ENCODE measurements at places on chromosomes 7 and 10.
A peak's percentile ranks its signal among the peaks of the same experiment; 100 is the strongest.

GRCh38 chr10:65827359-65827758 is 1098.5 kb upstream of the LRRTM3 start:
- DNase-seq: no peak

GRCh38 chr7:76515999-76516443 is 5.7 kb downstream of the UPK3B start:
- DNase-seq: no peak

- DNase-seq: no peak
Measured at GRCh38 chr7:52100-52499, 140.3 kb upstream of the FAM20C start.

DNA sequence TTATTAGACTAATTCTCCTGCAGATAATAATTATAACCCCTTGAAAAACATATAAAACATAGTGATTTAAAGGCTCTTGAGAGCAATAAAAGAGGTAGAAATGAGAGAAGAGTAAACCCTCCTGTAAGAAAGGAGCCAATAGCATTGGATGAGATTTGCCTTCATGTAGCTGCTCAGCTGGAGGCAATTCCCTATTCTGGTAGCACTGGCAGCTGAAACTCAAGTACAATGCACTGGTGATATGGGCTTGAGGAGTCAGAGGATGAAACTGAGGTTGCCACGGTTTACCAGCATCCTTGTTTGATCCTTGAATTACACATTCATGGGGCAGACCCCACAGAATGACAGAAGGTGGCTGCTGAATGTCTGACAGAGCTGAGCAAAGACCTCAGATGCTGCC is 76.4 kb downstream of the CTTNBP2 start:
- no peak for DNase-seq

DNA sequence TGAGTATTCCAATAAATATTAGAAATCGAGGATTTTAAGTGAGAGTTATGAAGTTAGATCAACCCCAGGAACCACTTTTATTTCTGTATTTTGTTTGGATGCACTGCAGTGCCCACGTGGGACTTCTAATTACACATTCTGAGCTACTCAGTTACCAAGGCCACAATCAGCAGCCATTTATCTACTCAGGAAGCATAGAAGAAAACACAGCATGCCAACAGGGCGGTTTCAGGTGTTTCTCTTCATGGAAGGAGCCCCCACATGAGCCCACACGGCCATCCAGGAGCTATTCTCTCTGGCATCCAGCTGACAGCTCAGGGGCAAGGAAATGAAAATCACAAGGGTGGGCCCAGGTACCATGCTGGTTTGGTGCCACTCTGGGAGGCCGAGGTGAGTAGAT is 266.5 kb upstream of the MKLN1 start:
- DNase-seq: no peak

- DNase-seq: no peak
Measured at GRCh38 chr7:93043385-93043985, 74.3 kb downstream of the SAMD9 start.

DNA sequence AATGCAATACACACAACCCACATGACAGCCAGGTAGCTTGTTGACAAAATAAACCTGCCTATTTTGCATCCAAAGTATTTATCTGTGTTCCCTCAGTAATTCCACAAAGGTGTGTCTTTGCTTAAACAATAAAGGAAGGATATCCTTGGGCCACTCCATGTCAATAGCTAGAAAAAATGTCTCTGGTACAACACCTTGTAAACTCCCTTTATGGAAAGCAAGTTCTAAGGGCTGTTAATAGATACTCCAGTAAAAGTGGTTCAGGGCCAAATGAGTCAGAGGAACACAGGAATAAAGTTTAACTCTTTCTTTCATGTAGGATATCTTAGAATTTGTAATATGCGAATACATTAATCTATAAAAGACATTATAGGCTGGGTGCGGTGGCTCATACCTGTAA is 96.9 kb upstream of the LRRTM3 start:
- DNase-seq: no peak

DNA sequence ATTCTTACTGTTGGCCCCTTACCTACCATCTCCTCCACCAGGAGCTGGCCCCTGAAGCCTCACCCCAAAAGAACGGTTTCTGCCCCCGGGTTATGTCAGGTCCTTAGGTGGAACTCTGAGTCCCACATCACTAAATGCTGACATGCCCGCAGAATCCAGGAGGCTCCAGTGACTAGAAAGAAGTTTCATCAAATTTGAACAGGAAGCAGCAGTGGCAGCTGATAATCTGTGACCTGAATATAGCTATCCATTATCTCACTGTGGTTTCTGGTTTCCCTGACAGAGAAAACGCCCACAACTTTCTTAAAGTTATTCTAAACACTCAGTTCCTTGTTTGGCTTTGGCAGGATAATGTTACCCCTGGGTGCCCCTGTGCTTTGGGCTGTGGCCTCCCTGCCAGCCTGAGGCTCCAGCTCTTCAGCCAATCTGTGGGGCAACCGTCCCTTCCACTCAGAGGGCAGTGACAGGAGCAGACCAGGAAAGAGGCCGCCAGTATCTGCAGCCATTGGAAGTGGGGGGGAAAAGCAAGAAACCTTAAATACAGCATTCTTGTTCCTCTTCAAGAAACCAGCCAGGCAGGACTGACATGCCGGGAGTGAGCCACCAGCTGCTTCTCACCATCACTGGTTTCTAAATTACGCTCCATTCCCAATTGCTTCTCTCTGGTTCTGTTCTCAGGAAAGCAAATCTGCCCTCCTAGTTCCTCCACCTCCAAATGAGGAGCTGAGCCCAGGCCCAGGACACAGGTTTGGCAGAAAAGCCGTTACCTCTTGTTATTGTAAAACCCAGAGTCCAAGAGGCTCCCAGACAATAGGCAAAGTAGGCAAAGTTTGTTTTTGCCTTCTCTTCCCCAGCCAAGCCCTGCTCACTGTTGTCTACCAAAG is 41.2 kb upstream of the VCL start:
- DNase-seq: no peak

GRCh38 chr10:3185386-3185785 is 12.8 kb upstream of the PITRM1 start:
- no peak for DNase-seq

DNA sequence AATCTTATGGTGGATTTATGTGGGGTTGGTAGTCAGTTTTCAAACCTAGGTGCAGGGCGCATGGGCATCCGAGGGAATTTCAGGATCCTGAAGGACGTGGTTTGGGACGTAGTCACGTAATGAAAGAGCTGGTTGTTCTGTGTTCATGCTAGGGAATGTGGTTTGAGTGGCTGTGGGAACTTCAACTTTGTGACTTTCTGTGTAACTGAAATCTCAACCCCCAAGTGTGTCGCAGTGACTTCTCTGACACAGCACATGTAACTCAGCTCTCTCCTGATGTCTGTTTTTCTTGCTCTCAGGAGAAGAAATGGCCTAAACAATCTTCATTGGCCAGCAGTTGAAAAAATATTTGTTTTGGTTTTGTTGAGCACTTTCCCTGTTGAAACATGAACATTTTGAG is 199.0 kb downstream of the PTEN start:
- no peak for DNase-seq

GRCh38 chr10:5614155-5614721 is 52.2 kb downstream of the ASB13 start:
- DNase-seq: no peak

GRCh38 chr7:36884351-36884750 is 160.1 kb upstream of the AOAH start:
- DNase-seq: no peak

DNA sequence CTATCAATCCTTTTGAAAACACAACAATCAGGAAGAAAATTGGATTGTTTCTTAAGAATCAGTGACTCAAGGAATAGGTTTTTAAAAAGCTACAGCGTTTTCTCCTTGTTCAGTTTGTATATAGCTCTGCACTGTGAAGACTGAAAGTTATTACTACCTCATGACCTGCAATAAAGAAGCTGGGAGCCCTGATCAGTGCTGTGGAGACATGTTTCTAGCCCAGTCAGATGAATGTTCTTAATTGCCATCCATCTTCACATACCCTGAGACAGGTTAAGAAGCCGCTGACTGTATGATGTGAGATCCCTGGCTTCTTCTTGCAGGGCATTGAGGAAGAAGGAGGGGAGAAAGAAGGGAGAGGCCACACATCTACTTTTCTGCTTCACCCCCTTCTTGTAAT is 58.0 kb upstream of the VWC2 start:
- DNase-seq: no peak

GRCh38 chr7:156236936-156237599 is 403.5 kb upstream of the RNF32 start:
- no peak for DNase-seq

DNA sequence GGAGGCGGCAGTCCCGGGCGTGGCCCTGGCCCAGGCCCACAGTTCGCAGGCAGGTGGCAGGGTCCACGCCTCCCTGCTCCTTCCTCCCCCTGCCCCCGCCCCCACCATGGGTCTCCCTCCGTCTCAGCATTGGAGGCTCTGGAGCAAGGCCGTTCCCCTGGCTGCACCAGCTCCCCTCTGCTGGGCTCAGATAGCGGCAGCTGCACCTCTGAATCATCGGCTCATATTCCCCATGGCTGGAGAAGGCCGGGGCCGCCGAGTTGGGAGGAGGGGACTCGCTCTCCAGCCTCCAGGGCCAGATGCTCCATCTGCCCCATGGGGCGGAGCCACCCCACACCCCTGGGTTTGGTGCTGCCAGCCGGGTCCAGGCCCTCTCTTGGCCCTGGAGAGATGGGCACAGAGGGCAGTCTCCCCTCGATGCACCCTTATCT is 145.0 kb downstream of the ELFN1 start:
- DNase-seq: no peak

DNA sequence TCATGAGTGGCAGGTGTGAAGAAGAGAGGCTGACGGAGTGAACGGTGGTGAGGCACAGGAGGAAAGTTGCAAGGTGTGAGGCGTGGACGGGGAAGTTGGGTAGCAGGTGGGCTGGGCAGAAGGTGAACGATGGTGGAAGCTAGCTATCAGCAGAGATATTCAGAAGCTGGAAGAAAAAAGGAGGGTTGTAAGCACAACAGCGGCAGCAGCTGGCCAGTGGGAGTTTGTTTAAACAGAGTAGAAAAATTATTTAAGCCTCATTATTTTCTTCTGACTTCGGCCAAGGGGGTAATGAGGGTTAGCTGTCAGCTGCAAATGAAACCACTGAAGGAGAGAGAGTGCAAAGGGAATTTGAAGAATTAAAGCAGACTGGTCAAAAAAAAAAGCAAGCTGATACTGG is 62.1 kb upstream of the PRKAR2B start:
- no peak for DNase-seq

DNA sequence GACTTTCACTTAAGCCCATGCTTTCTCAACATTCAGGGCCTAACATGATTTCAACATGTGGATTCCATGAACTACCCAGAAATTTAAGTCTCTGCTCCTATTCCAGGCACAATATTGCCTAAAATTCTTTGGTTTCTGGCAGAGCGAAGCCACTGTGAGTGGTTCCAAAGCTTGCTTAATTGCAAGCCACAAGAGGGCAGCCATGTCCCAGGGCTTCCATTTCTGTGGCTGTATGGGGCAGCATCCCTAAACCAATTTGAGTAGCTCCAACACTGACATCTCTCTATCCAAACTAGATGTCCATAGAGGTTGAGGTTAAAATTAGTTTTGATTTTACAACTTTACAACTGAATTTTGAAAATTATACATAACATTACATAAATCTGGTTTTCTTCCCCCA is 56.3 kb upstream of the MDFIC start:
- DNase-seq: peak; percentile 54

DNA sequence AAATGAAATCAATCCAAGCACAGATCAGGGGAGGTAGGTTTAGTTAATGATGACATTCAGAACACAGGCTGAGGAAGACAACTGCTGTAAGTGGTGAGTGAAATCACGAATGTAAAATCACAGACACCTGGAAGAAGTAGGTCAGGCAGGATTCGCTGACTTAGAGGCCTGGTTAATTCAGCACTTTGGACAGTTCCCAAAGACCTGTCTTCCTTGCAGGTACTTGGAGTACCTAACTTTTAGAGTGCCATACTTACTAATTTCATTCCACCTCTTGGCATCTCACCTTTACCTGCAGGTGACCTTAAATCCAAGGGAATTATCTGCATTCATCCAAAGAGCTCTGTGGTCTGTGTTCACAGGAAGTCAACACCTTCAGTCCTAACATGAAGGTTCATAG is 822.3 kb downstream of the PHTF2 start:
- no peak for DNase-seq

DNA sequence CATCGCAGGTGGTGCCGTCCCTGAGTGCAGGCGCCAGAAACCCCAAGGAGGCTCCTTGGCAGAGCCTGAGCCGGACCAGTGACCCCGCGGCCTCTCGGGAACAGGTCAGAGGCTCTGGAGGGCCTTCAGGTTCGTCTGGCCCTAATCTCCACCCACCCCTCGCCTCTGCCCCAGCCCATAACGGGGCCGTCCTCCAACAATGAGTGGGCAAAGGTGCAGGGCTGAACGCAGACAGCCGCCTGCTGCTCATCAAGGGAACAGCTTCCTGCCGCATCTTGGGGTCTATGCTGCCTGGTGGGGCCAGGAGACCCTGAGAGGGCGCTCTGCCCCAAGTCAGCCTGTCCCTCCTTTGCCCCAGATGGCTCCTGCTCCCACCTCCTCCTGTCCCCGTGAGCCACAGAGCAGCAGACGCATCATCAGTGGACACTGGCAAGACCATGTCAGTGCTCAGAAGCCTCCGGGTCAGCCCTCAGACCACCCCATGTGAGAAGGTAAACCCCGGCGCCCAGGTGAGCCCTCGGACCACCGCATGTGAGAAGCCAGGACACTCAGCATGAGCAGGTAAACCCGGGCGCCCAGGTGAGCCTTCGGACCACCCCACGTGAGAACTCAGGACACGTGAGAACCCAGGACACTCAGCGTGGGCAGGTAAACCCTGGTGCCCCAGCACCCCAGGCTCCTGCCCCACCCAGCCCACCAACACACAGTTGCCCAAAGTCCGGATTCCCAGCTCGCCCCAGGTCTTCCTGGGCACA is 142.0 kb downstream of the PTPRN2 start:
- DNase-seq: no peak

DNA sequence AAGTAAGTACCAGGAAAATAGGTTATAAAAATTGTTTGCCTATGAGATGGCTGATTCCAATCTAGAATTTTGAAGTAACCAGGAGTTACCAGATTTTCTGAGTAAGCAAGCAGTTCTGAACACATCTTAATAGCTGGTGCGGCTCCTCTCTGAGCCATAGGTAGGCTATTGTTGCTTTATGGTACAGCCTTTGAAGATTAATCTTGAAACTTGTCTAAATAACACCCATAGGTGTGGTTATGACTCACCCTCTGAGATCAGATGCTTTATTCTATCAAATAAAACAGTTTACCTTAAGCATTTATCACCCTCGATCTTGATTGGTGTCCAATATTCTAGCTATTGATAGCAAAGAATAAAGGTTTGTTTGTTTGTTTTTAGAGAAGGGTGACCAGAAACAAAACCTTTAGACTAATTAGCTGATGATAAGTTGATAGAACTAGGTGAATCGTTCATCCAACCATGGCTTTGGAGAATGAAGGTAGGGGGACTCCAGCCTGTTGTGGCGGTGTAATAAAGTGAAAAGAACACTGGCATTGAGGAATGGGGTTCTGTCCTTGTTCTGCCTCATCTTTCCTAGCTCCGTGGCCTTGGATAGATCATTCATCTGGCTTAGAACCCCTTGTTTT is 72.2 kb downstream of the VTI1A start:
- DNase-seq: no peak

- no peak for DNase-seq
Measured at GRCh38 chr10:58282615-58283014, 13.7 kb downstream of the CISD1 start.

Data from stimulated activated CD4-positive, alpha-beta T cell treated with anti-CD3 and anti-CD28 coated beads, Interleukin-2, amount 100 ng/mL, for 48 hours (primary cell).